ENCODE measurements at places on chromosomes 1 and 21. TPM values are rescaled to one million over a fixed set of nuclear protein-coding genes. Genes with fewer than 3 reads are reported as not detected.

GRCh38 chr1:46030876-46031660 is 101.4 kb downstream of the PIK3R3 start:
- DNase-seq: no peak

GRCh38 chr1:176032040-176032645 is 174.9 kb downstream of the COP1 start:
- DNase-seq: no peak

DNA sequence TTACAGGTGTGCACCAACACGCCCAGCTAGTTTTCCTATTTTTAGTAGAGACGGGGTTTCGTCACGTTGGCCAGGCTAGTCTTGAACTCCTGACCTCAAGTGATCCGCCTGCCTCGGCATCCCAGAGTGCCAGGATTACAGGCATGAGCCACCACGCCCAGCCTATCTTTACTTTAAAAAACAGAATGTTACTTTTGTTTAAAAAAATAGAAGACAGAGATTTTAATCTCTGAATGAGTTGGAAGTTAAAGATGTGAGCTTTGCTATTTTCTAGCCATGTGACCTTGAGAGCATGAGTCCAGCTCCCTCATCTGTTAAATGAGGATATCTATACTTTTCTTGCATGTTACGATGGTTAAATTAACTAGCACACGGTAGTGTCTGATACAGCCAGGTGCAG is 3.9 kb upstream of the PUM1 start:
- no peak for DNase-seq

- no peak for DNase-seq
Measured at GRCh38 chr1:215860833-215861232, 293.7 kb downstream of the KCTD3 start.

DNA sequence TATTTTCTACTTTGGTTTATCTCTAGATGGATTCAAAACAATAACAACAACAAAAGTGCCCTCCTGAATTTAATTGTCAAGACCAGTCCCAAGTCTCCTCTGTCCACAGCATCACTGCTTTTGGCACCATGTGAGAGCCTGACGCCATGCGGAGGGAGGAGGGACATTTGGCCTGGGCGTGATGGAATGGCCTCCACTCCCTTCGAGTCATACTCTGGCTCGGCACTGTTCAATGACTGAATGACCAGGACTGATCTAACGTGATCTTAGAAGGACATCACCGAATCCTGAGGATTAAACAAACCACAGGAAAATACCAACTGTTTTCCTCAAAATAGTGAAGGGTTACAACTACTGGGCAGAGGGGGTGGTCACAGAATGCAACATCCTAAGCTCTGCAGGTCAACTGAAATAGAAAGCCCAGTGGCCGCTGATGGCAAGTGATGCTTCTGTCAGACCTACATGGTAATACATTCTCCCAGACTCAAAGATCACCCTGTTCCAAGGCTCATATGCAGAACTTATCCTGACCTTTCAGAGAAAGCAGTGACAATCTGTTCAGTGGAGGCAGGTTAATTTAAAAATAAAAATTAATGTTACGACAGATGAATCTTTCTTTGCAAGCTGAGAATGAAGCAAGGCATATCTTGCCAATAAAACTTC is 19.1 kb downstream of the SRSF4 start:
- DNase-seq: no peak

- DNase-seq: no peak
Measured at GRCh38 chr1:171817511-171818265, 23.6 kb upstream of the DNM3 start.

DNA sequence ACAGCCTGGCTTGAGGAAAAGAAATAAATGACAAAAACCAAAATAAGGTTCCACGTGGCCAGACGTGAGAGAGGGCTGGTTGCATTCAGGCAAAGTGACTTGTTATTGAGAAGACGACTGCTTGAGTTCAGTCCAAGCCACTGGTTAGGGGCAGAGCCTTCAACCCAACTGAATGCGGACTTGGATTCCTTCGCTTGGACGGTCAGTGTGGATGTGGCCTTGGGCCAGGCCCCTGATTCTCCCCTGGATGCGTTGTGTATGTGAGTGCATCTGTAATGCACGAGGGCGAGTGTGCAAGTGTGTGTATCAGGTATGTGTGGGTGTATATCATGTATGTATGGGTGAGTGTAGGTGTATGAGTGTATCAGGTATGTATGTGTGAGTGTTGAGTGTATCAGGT is 1.9 kb downstream of the PLA2G2F start:
- DNase-seq: no peak

GRCh38 chr21:25907573-25908275 is 173.0 kb downstream of the GABPA start:
- no peak for DNase-seq

- no peak for DNase-seq
Measured at GRCh38 chr1:31241321-31241720, 1.6 kb upstream of the NKAIN1 start.

DNA sequence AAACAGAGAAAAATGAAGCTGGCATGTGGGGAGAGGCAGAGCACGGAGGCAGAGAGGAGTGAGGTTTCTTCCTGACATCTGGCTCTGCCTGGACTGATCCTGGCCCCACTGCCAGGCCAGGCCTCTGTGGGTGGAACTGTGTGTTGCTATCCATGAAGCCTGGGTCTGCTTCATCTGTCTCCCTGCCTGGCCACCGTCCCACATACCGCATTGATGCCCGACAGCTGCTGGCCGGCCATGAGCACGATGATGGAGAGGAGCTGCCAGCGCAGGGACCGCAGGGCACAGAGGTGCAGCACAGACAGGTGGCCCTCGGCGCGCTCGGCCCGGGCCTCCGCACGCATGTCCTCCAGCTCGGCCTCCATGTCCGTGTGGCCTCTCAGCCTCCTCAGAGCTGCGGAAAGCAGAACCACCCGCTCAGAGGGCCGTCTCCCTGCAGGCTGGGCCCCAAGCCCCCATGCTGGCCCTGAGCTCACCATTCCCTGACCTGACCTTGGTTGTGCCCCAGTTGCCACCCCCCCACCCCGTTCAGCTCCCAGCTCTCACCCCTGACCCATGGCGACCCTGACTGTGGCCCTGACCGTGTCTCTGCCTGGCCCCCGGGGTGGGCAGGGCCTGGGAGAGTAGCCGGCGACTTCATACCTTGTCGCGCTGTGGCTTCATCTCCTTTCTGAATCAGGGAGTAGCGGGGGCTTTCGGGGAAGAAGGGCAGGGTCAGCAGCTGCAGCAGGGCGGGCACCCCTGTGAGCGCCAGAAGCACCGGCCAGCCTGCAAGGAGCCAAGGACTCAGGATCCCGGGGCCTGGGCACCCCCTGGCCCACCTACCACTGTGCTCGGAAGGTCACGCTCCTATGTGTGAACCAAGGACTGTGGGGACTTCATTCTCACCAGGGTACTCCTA is 11.5 kb downstream of the SLC2A7 start:
- DNase-seq: no peak

DNA sequence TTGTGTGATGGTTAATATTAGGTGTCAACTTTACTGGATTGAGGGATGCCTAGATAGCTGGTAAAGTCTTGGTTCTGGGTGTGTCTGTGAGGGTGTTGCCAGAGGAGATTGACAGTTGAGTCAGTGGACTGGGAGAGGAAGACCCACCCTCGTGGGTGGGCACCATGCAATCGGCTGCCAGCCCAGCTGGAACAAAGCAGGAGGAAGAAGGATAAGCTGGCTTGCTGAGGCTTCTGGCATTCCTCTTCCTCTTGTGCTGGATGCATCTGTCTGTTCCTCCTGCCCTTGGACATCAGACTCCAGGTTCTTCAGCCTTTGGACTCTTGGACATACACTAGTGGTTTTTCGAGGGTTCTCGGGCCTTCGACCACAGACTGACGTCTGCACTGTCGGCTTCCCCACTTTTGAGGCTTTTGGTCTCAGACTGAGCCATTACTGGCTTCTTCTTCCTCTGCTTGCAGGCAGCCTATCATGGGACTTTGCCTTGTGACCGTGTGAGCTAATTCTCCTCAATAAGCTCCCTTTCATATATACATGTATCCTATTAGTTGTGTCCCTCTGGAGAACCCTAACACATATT is 184.3 kb upstream of the LMO4 start:
- no peak for DNase-seq

DNA sequence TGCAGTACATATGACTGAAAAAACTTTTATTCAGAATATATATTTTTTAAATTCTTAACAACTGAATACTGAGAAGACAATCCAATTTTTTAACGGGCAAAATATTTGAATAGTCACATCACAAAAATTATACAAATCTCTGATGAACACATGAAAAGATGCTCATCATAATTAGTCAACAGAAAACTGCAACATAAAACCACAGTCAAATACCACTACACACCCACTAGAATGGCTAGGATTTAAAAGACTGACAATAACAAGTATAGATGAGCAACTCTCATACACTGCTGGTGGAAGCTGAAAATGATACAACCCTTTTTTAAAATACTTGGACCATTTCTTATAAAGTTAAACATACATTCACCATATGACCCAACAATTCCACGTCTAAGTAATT is 87.7 kb upstream of the TNFSF4 start:
- no peak for DNase-seq

DNA sequence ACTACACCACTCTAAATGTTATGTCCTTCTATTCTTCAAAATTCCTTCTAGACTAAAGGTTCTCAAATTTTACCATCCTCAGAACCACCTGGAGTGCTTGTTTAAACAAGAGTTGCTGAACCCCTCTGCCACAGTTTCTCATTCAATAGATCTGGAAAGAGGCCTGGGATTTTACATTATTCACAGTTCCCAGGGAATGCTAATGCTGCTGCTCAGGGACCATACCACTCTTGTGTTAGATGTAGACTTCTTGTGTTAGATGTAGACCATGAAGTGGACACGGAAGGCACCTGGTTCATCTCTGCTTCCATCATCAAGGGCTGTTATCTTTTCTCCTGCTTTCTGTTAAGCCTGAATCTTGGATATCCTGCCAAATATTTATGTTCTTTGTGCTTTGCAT is 31.3 kb upstream of the CCN1 start:
- DNase-seq: no peak

GRCh38 chr1:40090652-40091355 is 6.2 kb downstream of the PPT1 start:
- no peak for DNase-seq

DNA sequence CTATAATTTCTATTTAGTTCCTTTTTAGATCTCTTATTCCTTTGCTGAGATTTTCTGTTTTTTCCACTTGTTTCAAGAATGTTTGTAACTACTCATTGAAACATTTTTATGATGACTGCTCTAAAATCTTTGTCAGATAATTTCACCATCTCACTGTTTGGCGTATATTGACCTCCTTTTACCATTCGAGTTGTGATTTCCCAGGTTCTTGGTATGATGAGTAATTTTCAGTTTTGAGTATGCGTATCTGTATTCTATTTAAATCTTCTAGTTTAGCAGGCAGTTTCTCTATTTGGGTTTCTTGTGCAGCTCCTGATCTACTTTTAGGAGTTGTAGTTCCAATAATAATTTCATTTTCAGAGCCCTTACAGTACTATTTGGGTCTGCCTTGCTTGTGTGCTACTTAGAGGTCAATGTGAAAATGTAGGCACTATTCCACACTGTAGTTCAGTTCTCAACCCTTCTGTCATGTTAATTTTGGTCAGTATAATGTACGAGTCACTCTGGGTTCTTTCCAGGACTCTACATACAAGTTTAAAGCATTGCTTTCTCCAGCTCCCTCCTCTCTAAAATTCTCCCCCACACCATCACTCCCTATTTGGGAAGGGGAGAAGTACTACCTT is 115.5 kb downstream of the ACBD6 start:
- DNase-seq: no peak

DNA sequence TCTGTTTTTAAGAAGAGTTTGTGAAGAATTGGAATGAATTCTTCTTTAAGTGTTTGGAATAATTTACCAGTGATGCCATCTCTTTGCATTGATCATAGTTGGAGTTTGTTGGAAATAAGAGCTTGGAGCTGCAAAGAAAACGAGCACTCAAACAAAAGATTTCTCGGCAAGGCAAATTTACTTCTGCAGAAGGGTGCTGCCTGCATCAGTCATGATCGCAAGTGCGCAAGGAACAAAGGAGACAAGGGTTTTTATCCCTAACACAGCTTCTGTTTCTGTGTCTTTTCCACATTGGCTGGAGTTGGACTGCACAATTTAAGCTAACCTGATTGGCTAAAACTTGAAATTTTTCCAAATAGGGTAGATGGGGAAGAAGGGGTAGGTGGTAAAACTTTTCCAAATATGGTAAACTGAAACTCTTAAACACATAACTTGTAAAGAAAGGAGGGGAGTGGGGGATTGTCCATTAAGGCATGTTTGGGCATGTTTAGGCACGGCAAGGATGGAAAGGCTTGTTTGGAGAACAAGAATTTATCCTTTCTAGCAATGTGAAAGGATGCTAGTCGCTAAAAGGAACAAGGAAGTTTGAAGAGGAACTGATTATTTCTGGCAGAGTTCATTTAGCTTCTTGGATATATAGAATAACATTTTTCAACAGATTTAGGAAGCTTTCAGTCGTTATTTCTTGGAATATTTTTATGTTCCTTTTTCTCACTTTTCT is 3.5 kb upstream of the AADACL4 start:
- no peak for DNase-seq

DNA sequence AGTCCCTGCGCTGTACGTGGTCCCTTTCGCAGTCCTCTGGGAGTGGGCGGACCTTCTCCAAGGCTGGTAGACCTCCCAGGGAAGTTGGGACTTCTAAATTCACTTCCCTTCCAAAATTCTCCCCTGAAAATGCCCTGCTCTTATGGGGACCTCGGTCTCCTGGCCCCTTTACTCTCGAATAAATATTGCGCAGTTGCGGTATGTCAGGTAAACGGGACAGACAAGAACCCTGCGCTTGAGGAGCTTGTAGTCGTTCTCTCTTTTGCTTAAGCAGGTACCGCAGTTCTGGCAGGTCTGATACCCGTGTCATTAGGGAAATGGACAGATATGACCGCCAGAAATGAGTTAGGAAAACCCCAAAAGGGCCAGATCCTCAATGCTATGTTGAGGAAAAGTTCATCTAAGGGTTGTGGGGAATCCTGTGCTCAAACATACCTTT is 561 bp downstream of the KIF2C start:
- no peak for DNase-seq

DNA sequence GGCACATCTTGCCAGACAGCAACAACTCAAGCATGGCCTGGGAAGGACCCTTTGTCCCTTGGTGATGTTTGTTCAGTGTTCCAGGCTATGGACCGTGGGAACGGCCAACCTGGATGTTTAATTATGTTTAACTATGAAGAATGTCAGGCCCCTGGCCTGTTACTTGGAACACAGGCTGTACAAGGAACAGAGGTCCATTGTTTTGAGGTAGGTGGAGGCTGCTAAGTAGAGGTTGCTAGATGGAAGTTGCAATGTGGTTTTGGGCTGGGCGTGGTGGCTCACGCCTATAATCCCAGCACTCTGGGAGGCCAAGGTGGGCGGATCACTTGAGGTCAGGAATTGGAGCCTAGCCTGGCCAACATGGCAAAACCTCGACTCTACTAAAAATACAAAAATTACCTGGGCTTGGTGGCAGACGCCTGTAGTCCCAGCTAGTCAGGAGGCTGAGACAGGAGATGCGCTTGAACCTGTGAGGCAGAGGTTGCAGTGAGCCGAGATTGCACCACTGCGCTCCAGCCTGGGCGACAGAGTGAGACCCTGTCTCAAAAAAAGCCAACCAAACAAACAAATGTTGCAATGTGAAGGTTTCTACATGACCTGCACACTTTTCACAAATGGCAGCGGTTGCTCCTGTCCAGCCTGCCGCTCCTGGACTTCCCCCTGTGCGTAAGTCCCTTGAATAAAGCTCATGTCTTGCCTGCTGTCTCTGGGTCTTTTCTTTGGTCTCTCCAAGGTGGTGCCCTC is 2.5 kb upstream of the LEFTY1 start:
- DNase-seq: no peak

CXADR gene
- total RNA-seq: 65.9 TPM

ZRANB2 gene
- total RNA-seq: 106 TPM

CCDC17 gene
- 5.8 TPM for total RNA-seq

MPZ gene
- total RNA-seq: 4.5 TPM

LYPD8 gene
- not detected for total RNA-seq

TRIM67 gene
- total RNA-seq: 0.05 TPM

Data from progenitor cell of endocrine pancreas (in vitro differentiated cells).